Dermis microvascular lymphatic vessel endothelial cell (primary cell): ENCODE measurements at places on chromosomes 6 and 20.

GRCh38 chr6:134177753-134178160 lies 125.3 kb upstream of the SLC2A12 start:
- DNase-seq, result no peak

GRCh38 chr6:107820338-107821261 lies 3.5 kb downstream of the SCML4 start:
- DNase-seq, result peak; percentile 21

DNA sequence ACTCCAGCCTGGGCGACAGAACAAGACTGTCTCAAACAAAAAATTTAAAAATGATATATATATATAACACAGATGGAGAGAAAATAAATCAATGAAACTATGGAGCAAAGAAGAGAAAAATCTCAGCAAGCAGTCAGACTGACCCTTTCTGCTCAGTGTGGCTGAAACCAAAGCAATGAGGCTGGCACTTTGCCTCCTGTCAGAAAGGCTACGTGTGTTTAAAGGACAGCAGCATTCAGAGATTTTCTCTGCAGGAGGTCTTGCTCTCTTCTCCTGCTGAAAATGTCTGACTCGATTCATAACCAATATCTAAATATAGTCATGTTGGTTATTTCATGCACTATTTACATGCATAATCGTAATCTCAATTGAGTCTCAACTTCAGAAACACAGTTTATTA lies 527.0 kb upstream of the JARID2 start:
- DNase-seq, result no peak

DNA sequence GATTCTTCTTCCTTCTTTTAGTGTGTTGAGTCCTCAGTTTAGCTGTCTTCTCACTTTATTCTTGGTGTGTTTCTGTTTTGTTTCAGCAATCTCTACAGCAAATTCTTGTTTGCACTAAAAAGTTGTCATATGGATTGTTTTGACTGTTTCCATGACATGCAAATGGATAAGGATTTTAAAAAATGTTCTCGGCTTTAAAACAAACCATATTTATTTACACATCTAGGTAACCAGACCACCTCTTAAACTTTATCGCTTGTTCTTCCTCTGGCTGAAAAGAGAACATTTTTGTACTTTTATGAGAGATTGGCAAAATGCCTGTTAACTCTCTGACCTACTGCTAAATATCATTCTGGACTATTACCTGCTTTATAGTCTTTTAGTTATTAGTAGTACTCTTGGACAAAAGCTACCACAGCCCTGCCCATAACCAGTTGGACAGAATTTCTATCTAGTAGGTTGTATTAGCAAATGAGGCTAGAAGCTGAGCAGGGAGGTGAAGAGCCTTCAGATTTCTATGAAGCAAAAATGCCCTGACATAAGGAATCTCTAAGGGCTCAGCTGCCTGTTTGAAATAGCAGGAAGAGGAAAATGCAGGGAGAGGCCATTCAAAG lies 268.3 kb downstream of the CD109 start:
- DNase-seq, result no peak

- DNase-seq, result no peak
These were observed 110.4 kb downstream of the HFE start for GRCh38 chr6:26197636-26197932.

GRCh38 chr20:40604416-40604815 lies 84.6 kb downstream of the MAFB start:
- no peak for DNase-seq
